Activated T-cell treated with anti-CD3 and anti-CD28 coated beads, Interleukin-2, amount 50 U/mL, for 48 hours (primary cell): ENCODE measurements at places on chromosomes 5 and 9.

DNA sequence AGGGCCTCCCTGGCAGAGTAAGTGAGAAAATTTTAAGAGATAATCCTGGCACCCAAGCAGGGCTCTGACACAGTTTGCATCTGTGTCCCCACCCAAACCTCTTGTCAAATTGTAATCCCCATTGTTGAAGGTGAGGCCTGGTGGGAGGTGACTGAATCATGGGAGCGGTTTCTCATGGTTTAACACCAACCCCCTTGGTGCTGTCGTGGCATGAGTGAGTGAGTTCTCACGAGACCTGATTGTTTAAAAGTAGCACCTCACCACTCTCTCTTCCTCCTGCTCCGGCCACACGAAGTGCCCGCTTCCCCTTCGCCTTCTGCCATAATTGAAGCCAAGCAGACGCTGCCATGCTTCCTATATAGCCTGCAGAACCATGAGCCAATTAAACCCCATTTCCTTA is 80.1 kb downstream of the FBXW11 start:
- DNase-seq = no peak

DNA sequence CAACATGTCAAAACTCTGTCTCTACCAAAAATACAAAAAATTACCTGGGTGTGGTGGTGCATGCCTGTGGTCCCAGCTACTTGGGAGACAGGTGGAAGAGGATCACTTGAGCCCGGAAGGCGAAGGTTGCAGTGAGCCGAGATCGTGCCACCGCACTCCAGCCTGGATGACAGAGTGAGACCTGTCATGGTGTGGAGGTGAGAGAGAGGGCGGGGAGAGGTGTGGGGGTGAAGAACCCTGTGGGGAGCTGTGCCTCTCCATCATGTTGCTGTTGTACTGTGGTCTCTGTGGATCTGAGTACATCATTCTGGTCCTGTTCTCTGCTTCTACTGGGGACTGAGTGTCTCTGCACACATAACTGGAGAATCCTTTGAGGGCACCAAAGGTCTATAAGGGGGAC is 11.3 kb upstream of the SLC34A1 start:
- no peak for DNase-seq

DNA sequence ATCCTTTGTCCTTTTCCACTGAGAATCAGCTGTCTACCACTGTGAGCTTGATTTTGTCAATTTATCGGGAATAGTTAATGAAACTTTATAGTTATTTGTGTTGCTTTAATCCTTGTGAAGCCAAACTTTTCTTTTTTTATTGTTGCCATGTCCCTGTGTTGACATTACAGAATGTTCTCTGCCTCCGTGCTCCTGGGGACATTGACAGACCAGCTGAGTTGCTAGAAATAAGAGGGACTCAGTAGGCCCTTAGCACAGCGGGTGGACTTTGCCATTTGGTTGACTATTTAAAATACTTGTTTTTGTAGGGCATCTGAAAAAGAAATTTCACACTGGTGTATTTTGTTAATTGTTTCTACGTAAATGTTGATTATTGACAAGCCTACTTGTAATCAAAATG is 70.5 kb downstream of the IL31RA start:
- no peak for DNase-seq

- DNase-seq = no peak
These were observed 78.2 kb downstream of the BASP1 start for GRCh38 chr5:17295671-17296070.

GRCh38 chr5:180438785-180439780 is 55.1 kb upstream of the CNOT6 start:
- DNase-seq = no peak

GRCh38 chr5:68505917-68506860 is 290.6 kb downstream of the PIK3R1 start:
- DNase-seq = no peak
